RCC 7860 (cell line): ENCODE measurements at places on chromosomes 16 and 17.

GRCh38 chr17:79915850-79916430 lies 76.7 kb upstream of the CBX4 start:
- DNase-seq, result peak; percentile 10

DNA sequence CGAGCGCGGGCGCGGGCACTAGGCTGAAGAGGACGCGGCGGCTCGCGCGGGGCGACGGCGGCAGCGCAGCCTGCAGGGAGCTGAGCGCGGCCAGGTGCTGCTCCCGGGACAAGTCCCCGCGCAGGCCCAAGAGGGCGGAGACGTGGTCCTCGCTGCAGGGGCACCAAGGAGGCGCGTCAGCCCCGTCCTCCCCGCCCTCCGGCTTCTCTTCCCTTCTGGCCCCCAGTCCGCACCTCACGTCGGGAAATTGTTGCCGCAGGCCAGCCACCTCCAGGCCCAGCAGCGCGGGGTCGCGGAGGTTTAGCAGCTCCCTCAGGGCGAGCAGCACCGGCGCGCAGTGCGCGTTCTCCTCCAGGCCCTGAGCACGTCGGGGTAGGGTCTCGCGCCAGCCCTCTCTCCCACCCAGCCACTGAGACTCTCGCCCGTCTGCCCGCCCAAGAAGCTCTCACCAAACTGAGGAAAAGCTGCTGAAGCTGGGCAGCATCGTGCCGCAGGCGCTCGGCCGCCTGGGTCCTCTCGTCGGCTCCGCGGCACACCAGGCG lies 761 bp upstream of the MATCAP1 start:
- no peak for DNase-seq

GRCh38 chr16:73172241-73172972 lies 124.5 kb upstream of the ZFHX3 start:
- DNase-seq, result no peak

DNA sequence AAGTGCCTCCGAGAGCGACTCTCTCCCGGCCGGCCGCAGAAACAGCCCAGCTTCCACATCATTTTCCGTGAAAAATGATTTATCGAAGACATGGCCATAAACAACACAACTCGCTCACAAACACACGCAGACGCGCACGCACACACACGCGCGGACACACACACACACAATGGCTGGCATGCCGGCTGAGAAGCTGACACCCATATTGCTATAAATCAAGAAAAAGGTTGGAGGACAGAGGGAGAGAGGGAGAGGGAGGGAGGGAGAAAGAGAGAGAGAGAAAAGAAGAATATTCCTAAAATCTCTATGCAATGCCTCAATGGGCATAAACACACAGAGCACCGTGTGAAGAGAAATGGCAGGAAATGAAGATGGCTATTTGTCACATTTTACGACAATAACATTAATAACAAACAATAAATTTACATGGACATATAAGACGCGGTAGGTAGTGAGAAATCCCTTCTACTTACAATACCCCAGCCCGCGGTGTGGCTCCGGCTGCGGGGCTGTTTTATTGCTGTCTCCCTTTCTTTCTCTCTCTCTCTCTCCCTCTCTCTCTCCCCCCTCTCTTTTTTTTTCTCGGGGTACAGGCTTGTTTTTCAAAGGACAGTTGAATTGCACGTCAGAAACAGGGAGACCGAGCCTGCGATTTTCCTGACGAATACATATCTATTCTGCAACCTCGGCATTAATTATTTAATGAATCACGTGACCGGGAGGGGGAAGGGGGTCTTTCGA lies 9.5 kb downstream of the HOXB4 start:
- no peak for DNase-seq
